Activated CD8-positive, alpha-beta memory T cell treated with anti-CD3 and anti-CD28 coated beads, Interleukin-2, amount 50 U/mL, for 4 hours (primary cell): ENCODE measurements at places on chromosomes 7 and 10.

DNA sequence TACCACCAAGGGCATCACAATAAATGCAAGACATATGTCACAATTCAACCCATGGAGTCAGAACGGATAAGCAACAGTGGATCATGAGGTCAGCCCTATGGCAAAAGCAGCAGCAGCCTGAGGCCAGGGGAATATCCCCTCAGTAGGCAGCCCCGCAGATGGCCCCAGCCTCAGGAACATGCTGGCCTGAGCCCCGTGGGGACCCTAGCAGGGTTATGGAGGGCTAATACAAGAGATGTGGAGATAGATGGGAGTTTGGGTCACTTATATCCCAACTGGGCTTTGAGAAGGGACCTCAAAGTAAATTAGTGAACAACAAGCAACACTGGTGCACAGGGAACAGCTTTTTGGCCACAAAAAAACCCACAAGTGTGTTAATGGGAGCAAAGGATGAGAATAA is 9.1 kb downstream of the TMEM72 start:
- no peak for DNase-seq

- DNase-seq: no peak
These were observed 10.4 kb downstream of the STMP1 start for GRCh38 chr7:135672560-135673359.

GRCh38 chr10:130999376-131000202 is 311.9 kb downstream of the TCERG1L start:
- DNase-seq: no peak

GRCh38 chr7:32047075-32047474 is 23.1 kb downstream of the PDE1C start:
- no peak for DNase-seq

- DNase-seq: no peak
These were observed 73.8 kb downstream of the LANCL2 start for GRCh38 chr7:55438757-55439525.

- DNase-seq: no peak
These were observed 121.3 kb upstream of the GDF10 start for GRCh38 chr10:47178537-47179290.

- no peak for DNase-seq
These were observed 245.5 kb downstream of the DYNC1I1 start for GRCh38 chr7:96017877-96018276.
